Fibroblast of mammary gland (primary cell): ENCODE measurements at places on chromosomes 7 and 10.
A peak's percentile ranks its signal among the peaks of the same experiment; 100 is the strongest.

DNA sequence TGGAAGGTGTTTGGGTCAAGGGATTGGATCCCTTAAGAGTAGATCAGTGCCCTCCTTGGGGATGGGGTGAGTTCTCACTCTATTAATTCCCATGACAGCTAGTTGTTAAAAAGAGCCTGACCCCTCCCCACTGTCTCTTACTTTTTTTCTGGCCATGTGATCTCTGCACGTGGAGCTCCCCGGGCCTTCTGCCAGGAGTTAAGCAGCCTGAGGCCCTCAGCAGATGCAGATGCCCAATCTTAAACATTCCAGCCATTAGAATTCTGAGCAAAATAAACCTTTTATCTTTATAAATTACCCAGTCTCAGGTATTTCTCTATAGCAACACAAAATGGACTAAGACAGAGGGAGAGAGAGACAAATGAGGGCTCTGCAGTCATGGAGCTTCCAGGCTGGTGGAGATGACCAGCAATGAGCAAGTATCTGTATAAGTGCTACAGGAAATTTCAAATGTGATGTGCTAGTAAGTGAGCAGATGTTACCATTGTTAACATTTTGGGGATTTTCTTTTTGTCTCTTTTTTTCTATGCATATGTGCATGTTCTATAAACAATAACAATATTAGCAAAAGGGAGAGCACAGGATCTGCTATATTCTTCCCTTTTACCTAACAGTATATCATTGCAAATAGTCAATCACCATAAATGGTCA is 26.7 kb downstream of the PLPP4 start:
- DNase-seq: no peak

GRCh38 chr10:112744181-112745096 is 205.6 kb upstream of the TCF7L2 start:
- no peak for DNase-seq

DNA sequence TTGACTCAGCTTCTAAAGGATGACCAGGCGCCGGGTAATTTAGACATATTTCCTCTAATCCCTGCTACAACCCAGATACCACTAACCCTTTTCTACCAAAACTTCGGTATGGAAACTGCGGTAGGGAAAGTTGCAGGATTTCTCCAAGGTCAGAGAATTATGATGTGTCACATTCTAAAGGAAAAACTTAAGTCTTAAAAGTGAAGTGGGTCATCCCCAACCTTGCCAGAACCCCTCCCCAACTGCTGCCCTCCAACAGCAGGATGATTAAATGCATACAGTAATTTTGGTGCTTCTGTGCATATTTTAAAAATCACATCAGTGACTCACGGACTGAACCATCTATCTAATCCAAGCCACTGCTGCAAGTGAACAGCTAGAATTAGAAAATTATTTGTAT is 52.7 kb downstream of the GRB10 start:
- DNase-seq: peak; percentile 75

DNA sequence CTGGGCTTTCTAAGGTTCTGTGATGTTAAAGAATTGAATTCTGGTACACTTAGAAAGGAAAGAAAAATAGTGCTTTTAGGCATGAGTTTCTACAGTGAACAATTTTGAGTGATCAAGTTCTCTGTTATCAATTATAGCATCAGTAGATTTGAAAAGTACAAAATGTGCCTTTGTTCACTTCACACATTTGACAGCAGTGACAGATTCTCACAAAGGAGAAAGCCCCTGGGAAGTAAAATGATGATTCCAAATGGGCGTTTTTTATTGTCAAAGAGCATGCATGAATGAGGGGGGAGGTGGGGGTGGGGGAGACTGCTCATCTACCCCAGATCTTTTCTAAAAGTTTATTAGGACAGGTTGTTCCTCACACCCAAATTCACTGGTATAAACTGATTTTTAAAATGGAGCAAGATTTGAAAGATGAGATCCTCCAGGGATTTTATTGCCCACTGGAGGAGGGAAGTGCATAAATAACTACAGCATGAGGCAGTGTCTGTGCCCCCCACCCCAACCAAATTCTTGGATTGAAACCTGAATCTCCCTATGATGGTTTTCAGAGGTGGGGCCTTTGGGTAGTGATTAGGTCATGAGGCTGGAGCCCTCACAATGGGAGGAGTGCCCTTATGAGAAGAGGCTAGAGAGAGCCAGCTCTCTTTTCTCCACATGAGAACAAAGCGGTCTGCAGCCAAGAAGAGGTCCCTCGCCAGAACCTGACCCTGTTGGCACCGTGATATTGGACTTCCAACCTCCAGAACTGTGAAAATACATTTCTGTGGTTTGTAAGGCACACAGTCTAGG is 79.5 kb downstream of the AOAH start:
- DNase-seq: no peak
